GM20000 (cell line): ENCODE measurements at places on chromosomes 3 and 15.

DNA sequence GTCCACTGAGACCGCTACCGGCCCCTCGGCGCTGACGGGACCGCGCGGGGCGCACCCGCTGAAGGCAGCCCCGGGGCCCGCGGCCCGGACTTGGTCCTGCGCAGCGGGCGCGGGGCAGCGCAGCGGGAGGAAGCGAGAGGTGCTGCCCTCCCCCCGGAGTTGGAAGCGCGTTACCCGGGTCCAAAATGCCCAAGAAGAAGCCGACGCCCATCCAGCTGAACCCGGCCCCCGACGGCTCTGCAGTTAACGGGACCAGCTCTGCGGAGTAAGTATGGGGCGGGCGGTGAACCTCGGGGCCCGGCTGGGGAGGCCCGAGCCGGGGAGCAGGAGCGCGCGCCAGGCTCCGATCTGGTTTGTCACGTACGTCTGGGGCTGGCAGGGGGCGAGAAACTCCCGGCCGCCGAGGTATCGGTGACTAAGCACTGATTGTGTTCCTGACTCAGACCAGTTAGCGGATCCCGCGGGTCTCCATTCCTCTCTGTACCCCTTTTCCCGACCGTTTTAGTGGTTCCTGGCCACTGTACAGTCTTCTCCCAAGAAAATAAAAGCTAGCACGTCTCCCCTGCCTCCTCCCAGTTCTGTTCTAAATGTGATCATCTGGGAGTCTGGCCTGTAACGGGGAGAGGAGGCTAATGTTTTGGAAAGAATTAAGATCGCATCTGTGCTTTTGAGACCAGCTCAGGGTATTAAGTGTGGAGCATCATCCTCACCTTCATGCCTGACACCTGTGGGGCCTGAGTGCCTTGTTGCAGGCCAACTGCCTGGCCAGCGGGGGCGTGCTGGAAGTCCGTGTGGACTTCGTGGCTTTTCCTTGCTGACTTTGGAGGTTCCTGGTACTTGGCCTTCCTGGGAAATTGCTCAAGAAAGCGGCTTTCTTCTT is 691 bp downstream of the MAP2K1 start:
- DNase-seq: peak; percentile 57

DNA sequence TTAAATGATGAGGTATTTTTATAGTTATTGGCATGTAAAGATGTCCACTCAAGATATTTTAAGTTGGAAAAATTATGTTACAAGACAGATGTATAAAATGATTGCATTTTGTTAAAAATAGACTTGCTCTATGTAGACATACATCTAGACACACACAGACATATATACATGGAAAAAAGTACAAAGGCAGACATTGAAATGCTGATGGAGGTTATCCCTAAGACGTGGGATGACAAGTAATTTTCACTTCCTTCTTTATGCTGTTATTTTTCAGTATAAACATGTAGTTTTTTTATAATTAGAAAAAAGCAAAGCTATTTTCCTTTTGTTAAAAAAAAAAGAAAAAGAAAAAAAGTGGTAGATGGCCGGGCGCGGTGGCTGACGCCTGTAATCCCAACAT is 7.2 kb downstream of the HOMER2 start:
- no peak for DNase-seq

DNA sequence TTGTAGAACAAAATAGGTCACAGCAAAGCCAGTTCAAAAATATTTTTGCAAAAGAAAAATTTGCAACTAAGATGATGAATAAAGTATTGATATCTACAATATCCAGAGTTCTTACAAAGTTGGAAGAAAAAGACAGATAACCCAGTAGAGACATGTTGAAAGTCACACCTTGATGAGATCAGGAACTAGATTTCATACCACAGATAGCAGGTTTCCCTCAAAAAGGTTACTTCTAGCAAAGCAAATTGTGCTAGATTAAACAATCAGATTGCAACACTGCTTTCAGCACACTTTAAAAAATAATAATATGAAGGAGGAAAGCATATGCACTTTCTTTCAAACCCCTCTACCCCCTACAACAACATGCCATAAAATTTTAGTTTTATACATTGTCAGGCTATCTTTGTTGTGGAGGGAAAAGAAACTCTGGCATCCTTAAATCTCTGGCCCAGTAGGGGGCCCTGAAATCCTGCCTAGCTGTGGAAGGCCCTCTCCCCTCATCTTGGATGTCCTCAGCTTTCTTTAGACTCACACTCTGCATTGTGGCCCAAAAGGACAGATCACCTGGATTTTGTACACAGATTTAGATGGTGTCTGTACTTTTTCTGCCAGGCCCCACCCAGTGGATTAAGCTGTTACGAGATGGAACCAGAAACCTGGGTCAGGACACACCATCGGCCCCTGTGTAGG is 50.9 kb downstream of the CCR3 start:
- no peak for DNase-seq

DNA sequence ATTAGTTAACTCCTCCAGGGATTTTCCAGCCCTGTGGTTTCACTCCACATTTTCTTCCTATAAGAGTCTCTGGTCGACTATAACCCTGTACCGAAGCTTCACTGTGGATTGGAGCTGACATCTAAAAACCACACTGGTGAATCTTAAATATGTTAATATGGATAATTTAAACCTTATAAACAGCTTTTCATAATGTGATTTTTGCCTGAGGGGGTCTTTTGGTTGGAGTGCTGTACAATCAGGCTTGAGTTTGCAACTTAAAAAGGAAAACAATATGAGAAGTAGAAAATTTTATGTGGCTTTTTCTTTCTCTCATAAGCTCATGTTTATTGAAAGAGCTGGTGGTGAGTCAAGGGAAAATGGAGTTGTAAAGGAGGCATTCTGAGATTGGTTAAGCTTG is 313.7 kb downstream of the VPS13C start:
- DNase-seq: no peak
